ENCODE measurements at places on chromosomes 16 and 17.

DNA sequence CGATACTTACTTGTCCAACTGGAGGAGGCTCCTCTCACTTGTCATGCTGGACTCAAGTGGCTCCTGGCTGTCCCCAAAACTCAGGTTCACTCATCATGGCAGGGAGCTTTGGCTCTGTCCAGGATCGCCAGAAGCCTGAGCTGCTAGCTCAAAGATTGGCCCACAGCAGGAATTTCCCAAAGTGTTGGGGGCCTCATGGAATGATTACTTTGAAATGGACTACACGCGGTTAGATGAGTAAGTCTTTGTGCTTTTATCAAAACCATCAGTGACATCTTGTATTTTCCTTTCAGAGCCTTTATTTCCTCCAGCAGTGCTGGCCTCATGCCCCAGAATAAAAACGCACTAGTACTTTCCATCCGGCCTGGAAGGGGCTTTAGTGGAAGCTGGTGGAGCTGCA is 29.2 kb upstream of the PHB1 start:
- peak; percentile 30 for ATAC-seq

- ATAC-seq: no peak
These were observed 21.7 kb downstream of the ACSF3 start for GRCh38 chr16:89115216-89115861.

- ATAC-seq: no peak
These were observed 61.4 kb downstream of the NXN start for GRCh38 chr17:917941-918740.

- peak; percentile 89 for ATAC-seq
These were observed at the start of gene EPOP for GRCh38 chr17:38674749-38675615. Gene EPOP, minus strand, starts transcription at chr17:38674957. Its CDS starts 462 bp downstream, at chr17:38674495.

DNA sequence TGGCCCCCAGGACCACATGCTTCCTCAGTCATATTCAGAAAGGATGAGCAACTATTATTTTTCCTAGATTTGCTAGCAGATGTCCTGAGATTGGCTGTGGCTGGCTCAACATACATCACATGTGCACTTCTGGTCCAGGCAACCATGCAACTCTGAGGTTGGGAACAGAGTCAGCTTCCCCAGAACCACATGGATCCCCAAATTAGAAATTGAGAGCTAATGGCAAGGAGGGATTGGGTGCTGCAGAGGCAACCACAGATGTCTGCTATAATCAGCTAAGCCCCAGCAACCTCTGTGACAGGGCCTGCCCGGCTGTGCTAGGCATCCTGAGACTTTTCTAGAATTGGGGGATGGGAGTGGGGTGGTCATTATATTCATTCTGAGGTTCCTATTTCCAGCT is 33.8 kb upstream of the CLEC18A start:
- ATAC-seq: peak; percentile 11

GRCh38 chr17:28751600-28752366 is 8.0 kb downstream of the TRAF4 start:
- ATAC-seq: no peak

DNA sequence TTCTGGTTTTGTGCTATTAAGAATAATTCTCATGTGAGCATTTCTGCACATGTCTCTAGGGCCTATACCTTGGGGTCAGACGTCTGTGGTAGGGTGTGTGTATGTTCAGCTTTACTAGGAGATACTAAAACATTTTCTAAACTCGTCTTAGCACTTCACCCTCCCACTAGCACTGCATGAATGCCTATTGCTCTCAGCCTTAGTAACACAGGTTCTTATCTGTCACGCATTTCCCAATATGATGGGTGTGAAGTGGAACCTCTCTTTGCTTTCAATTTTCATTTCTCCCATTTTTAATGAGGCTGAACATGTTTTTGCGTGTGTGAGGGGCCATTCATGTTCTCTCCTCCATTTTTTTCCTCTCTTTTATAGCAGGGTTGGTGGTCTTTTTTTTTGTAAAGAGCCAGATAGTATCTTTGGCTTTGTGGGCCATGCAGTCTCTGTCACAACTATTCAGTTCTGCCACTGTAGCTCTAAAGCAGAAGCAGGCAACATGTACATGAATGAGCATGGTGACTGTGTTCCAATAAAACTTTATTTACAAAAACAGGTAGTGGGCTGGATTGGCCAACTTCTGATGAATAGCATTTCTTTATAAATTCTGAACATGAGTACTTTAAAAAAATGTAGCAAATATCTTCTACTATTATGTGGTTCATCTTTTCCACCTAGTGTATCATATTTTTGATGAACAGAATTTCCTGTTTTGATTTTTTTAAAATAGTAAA is 354.0 kb downstream of the XYLT1 start:
- no peak for ATAC-seq

DNA sequence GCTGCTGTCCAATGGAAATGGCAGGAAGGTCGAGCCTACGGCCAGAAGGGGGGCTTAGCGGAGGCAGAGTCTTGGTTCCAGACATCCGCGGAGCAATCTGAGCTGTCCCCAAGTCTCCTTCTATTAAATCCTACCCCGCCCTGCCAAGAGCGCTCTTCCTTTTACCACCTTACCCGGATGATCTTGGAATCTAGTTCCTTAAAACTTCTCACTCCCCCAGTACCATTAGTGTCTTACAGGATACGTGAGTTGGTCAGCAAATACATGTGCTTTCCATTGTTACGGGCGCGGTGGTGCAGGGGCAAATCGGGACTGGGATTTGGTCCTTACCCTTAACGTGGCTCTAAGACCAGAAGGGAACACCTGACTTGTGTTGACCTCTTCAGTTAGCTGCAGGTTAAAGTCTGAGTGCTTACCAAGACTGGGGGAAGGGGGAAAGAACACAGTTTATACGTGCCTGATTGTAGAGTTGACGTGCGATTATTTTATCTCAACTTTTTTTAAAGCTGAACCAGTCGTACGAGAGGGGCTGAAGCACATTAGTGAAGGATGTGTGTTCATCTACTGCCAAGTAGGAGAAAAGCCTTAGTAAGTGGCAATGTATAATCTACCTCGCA is 495 bp downstream of the TXNDC17 start:
- peak; percentile 54 for ATAC-seq

- ATAC-seq: peak; percentile 62
These were observed 6.0 kb upstream of the LPCAT2 start for GRCh38 chr16:55502801-55503366.

DNA sequence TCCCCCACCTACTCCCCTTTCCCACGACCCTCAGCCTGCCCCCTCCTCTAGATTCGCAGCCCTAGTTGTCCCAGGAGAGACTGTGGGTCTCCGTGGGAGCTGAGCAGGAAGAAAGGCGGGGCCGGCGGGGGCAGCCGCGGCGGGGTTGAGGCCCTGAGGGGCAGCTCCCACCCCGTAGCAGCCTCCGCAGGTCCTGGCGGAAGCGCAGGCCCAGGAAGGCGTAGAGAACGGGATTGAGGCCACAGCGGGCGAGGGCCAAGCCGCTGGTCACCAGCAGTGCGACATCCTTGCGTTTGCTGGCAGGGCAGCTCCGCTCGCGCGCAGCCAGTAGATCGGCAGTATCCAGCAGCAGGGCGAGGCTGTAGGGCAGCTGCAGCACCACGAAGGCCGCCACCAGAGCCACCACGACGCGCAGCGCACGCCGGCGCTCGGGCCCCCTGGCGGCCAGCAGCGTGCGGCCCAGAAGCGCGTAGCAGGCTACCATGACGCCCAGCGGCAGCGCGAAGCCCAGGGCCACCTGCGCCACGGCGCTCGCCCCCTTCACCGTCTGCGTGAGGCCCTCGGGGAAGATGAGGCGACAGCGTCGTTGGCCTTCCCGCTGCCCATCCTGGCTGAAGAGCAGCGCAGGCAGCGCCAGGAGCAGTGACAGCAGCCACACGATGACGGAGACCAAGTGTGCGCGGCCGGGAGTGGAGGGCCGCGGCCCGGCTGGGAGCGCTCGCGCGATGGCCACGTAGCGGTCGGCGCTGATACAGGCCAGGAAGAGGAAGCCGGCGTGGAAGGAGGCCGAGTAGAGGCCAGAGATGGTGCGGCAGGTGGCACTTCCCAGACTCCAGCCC is 1.9 kb downstream of the CCR10 start:
- ATAC-seq: peak; percentile 45

All from SK-N-SH treated with all-trans-retinoic acid at 6 μM for 48 hours (cell line).